ENCODE measurements at places on chromosomes 16 and 17.

DNA sequence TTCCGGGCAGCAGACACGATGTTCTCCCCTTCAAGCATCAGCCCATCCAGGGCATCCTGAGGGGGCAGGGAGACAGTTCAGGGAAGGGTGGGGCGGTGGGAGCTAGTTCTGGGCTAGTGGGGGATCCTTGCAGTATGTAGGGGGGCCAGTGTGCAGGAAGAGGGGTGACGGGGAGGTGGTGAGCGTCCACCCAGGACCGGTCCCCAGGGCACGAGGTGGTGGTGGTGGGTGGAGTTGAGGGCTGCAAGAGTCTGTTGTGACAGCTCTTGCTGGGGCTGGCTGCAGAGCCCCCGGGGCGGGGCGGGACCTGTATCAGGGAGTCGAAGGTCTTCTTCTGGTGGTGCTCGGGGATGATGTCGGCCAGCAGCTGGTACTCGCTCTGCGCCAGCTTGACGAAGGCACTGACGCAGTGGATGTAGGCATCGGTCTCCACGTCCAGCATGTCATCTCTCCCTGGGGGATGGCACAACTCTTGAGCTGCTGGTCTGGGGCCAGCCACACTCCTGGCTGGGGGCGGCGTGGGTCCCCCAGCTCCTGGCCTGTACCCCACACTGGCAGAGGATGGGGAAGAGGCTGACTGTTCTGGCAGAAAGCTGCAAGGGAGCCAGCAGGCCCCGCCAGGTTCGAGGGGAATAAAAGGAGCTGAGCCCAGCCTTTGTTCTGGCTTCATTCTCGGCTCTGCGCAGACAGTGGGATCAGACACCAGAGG lies 10.0 kb downstream of the ZACN start:
- DNase-seq: no peak

- DNase-seq: no peak
These were observed 83.7 kb downstream of the N4BP1 start for GRCh38 chr16:48526058-48526957.

DNA sequence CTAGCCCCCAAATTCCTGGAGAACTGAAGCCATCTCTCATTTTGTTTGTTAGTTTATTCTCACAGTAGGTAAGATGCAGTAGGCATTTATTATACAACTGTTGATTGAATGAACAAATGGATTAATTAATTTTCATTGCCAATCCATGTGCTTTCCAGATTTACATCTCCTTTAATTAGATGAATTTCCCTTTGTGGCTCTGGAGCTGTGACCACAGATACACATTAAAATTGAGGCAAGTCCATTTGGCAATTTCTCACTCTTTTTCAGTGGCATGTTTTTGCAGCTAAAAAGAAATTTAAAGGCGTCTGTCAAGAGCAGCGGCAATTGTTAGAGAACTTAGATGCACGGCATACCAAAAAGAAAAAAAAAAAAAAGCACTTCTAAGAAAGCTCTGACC lies 635.4 kb upstream of the SOX9 start:
- DNase-seq: no peak

GRCh38 chr16:10613785-10614485 lies 33.5 kb upstream of the EMP2 start:
- no peak for DNase-seq

GRCh38 chr17:37064206-37064605 lies 115.5 kb downstream of the AATF start:
- DNase-seq: no peak

DNA sequence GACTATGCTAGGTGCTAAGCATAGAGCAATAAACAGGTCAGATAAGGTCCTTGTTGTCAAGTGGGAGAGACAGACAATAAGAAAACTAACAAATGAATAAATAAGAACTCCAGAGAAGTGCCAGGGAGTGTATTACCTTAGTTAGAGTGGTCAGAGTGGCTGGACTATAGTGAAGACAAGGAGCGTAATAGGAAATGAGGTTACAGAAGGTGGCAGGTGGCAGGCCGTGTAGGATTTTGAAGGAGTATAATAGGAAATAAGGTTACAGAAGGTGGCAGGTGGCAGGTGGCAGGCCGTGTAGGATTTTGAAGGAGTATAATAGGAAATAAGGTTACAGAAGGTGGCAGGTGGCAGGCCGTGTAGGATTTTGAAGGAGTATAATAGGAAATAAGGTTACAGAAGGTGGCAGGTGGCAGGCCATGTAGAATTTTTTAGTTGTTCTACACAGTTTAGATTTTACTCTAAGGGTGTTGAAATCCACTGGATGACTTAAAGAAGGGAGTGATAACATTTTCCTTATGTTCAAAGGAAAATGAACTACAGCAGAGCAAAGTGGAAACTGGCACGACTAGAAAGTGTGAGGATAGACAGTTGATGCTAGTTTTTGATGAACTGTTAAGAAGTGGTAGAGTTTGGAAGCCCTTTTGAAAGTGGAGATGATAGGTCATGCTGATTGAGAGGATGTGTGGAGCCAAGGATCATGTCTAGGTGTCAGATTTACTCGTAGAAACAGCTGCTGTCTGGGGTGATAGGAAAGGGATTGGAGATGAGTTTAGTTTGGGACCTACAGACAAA lies 3.6 kb upstream of the KRTAP3-1 start:
- DNase-seq: no peak

DNA sequence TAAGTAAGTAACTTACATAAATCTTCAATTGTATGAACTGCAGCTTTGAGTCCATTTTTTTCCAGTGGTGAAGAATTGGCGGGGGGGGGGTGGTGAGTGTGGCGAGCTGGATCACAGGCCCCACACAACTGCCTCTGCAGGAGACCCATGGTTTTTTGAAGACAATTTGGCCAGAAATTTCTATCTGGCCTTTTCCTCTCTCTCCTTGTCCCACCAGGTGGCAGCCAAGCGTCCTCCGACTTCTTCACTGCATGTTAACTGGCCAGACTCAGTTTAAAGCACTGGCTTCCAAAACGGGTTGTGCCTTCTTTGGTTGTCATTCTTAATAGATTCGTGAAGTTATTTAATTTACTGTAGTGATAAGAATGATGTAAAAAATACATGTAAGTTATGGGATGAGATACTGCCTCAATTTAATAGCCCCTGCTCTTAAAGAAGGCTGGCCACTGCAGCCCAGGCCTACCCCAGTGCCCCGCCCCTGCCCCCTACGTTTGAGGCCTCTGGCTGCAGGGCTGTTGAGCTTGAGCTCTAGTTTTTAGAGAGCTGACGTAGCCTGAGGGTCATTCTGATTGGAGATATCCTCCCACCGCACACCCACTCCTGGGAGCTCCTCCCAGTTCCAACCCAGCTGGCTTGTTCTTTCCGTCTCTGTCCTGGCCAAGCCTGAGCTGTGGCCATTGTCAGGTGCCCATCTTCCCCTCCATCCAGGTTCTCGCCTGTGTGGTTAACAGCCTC lies 36.4 kb downstream of the AKAP1 start:
- no peak for DNase-seq

DNA sequence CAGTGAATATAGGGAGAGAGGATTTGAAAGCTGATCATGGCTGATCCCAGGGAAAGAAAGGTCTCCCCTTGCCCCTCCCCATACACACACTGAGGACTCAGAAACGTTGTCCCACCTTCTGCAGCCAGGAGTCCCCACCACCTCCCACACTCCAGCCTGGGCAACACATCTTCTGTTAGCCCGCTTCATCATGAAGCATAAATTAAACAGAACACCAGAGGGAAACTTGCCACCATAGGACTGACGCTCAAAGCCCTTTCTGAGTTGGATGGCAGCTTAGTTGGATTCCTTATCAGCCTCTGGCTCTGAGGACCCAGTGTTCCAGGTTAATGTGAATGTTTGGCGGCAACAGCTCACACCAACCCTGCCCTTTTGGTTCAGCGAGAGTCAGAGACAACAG lies 33.9 kb downstream of the ARHGAP27 start:
- DNase-seq: no peak

DNA sequence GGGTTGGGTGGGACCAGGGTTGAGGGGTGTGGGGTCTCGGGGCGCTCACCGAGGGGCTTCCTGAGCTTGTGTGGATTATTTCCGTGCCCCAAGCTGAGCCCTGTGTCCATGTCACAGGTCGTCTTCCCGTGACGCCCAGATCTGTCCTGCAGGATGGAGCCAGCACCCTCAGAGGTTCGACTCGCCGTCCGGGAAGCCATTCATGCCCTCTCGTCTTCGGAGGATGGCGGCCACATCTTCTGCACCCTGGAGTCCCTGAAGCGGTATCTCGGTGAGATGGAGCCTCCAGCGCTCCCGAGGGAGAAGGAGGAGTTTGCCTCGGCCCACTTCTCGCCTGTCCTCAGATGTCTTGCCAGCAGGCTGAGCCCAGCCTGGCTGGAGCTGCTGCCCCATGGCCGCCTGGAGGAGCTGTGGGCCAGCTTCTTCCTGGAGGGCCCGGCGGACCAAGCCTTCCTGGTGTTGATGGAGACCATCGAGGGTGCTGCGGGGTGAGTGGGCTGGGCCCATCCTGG lies 1.0 kb downstream of the TELO2 start:
- DNase-seq: no peak

DNA sequence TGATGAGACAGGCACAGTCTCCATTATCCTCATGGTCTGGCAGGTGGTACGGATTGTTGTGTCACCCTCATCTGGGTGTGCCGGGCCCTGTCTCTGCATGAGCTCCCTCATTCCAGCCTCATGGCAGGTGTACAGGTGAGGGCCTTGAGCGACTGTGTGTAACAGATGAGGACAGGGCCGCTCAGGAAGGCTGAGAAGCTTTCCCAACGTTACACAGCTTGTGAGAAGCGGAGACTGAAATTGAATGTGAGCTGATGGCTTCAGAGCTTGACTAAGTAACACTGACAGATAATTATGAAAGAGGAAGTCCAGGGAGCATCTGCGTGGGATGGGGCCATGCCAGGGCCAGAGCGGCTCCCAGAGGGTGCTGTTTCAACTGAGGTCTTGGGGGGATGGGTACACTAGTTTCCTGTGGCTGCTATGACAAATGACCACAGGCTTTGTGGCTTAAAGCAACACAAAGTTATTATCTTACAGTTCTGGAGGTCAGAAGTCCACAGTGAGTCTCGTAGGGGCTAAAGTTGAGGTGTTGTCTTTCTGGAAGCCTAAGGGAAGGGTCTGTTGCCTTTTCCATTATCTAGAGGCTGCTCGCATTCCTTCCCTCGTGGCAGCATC lies 36.7 kb downstream of the CMIP start:
- no peak for DNase-seq

DNA sequence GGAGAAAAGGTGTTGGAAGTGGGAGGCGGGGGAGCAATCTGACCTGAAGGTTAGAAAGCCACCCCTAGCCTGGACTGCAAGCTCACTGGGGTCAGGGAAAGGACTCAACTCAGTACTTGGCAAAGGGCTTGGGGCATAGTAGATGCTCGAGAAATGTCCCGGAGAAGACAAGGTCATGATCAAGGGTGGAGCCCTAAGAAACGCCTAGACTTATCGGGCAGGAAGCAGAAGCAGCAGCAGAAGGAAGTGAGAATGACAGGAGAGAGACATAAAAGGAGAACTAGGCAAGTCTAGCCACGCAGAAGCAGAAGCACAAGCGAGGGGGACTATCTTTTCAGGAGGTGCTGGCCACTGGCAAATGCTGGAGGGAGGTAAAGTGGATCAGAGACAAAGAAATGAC lies 10.2 kb downstream of the COTL1 start:
- no peak for DNase-seq

GRCh38 chr17:81517339-81518112 lies 4.9 kb upstream of the ACTG1 start:
- DNase-seq: peak; percentile 31

All from uterus (tissue), 4 donors.